Activated gamma-delta T cell treated with Interleukin-2 at 50 U/mL for 16 hours (primary cell): ENCODE measurements at places on chromosomes 4 and X.
A peak's percentile ranks its signal among the peaks of the same experiment; 100 is the strongest.

DNA sequence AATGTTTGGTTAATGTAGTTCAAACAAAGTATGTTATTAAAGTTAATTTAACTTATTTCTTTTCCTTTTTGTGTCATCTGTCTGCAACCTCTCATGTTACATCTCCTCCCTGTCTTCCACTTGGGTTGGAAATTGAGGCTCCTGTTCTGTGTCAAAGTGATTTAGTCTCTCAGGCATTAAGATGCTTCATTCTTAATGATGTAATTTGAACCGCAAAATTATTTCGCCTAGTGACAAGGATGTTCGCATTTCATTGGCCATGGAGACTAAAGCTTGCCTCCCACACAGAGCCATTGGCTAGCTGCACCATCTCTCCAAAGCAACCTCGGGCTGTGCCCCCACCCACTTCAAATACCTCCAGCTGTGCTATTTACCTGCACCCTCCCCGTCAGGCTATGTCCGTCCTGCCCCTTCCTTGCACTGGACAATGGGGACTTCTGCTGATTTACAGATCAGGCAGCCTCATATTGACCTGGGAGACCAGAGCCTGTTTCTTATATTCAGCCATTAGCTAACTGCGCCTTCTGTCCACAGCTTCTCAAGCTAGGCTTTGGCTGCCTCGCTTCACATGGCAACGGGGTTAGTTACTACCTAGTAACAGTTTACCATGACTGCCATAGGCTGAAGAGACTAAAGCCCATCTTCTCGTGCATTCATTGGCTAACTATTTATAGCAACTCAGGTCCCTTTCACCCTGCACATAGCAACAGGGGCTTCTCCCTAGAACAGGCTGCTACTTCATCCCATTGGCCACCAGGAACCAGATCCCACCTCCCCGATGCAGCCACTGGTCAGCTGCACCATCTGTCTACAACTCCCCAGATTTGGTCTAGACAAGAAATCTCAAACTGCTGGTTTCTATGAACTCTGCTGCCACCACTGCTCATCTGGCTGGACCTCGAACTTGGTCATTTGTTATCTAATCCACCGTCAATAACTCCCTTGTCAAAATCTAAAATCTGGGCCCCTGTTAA, 8.6 kb upstream of the ZNF157 start:
- peak; percentile 35 for DNase-seq

DNA sequence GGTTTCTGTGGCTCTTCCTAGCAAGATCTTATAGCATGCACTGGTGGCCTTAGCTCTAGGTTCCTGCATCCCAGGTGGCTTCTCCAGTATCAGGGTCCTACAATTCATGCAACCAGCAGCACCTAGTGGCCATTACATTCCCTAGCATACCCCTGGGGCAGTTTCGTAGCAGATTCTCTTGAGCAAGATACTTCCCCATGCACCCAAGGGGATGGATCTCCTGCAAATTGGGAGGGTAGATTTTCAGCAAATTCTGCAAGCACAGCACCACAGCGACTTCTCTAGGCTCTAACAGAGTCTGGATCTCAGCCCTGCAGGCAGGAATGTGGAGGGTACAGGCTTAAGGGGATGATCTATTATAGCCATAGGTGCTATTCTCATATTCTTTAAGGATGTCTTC, 13.1 kb upstream of the SLC9B1 start:
- no peak for DNase-seq

GRCh38 chr4:129094347-129094746, 1.0 kb upstream of the SCLT1 start:
- DNase-seq: no peak

DNA sequence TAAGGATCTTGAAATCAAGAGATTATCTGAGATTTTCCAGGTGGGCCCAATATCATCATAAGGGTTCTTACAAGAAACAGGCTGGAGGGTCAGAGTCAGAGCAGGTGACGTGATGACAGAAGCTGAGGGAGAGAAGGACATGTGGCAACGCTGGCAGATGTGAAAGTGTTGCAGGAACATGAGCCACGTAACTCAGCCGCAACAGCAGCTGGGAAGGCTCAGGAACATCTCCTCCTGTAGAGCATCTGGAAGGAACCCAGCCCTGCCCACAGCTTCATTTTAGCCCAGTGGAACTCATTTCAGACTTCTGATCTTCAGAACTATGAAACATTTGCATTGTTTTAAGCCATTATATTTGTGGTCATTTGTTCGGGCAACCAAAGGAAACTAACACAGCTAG, 156.3 kb upstream of the VEGFC start:
- no peak for DNase-seq

- no peak for DNase-seq
Observed at GRCh38 chrX:47563801-47564315, 2.9 kb downstream of the ARAF start.

DNA sequence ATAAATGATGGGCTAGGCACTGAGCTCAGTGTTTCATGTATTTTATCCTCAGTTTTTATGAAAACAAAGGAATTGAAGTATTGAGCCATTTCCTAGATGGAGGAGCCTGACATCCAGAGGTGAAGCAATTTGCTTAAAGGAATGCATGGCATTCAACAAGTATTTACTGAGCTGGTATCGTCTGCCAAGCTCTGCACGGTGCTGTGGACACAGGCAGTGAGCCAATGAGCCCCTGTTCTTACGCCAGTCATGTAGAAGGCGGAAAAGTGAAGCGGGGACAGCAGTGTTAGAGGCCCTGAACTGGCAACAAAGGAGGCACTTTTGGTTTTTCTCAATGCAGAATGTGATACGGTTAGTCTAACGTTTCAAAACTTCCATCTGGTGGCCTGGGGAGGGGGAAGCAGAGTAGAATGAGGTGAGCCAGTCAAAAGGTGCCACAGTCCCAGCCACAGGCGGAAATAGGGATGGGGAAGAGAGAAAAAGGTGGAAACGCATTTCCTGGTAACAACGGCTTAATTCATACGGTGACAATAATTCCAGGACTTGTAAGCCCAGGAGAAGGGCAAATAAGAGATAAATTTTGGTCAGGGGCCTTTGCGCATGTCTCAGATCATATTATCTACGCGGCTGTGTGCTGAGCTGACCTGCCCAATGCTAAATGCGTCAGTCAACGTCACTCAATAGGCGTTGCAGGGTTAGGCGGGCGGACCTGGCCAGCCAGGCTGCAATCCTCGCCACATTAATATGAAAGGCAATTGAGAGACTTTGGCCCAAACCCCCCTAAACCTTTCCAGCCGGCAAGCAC, 133.9 kb downstream of the AFAP1 start:
- DNase-seq: no peak

DNA sequence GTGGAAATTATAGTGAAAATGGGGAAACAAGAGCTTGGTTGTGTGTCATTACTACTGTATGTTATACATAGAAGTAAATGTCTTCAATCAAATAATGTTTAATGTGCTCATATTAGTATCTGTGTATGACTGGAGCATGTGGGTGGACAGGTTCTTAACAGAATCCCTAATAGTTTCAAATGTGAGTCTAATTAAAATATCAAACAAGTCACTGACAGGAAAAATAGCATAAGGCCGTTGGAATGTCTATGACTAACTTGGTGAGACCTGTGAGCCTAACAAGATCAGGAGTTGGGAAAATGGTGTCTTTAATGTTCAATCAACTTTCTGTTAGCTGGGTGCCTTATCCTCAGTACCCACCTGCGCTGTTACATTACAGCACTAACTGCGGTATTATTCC, 6.2 kb upstream of the CXCL3 start:
- DNase-seq: no peak

- DNase-seq: no peak
Observed at GRCh38 chrX:88940904-88941303, 193.9 kb downstream of the CPXCR1 start.

DNA sequence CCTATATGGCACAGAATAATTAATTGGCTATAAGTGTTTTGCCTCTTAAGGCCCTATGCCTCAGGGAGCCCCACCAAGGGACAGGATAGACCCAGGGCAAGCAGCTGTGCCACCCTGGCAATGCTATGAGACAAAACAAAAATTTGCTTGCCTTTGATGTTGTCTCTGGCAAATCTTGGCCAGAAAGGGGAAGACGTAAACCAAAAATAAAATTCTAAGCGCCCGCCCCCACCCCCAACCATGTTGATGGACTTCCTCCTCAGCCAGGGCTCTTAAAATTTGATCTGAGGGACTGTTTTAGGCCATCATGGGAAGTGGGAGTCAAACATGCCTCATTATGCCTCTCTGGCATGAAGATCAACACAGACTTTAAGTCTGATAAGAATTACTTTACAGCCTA, 130.5 kb upstream of the APOOL start:
- no peak for DNase-seq

DNA sequence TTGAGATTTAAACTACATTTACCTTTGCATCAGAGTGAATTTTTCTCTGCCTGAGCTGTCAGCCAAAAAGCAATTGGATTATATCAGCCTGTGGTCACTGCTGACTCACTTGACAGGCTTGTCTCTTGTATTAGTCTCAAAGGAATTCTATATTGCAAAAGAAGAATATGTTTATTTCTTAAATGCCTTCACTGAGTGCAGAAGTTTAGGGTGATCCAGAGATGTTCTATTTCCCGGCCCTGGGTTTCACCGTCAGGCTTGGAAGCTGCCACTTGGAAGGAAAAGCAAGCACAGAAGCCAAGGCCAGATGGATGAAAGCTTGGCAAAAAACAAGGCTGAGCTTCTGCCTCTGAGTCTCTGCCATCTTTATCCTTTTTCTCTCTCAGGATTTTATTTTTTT, 80.9 kb downstream of the FAM114A1 start:
- DNase-seq: no peak

GRCh38 chr4:112053825-112054350, 91.4 kb upstream of the FAM241A start:
- no peak for DNase-seq

DNA sequence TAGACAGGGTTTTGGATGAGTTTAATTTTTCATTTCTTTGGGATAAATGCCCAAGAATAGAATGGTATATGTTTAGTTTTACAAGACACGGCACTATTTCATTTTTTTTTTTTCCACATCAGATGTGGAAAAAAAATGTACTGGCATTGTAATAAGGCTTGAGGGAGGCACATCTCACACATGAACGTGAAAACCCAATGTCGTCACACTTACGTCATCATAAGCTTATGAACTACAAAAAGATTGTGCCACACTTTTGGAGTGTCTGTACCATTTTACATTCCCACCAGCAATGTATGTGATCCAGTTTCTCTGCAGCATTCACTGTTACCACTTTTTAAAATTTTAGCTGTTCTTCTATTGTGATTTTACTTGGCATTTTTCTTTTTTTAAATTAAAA, 74.2 kb downstream of the TAF1 start:
- DNase-seq: no peak

DNA sequence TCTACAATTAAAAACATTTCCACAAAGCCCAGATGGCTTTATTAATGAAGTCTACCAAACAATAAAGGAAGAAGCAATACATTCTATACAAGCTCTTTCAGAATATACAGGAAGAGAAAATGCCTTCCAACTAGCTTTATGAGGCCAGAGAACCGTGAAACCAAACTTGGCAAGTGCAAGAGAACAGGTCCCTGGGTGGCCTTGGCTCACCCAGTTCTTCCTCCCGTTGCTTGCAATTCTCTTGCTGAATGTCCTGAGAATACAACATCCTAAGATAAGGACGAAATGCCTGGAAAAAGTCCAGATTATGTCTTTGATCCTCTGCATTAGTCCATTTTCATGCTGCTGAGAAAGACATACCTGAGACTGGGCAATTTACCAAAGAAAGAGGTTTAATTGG, 204.9 kb downstream of the MAD2L1 start:
- no peak for DNase-seq

DNA sequence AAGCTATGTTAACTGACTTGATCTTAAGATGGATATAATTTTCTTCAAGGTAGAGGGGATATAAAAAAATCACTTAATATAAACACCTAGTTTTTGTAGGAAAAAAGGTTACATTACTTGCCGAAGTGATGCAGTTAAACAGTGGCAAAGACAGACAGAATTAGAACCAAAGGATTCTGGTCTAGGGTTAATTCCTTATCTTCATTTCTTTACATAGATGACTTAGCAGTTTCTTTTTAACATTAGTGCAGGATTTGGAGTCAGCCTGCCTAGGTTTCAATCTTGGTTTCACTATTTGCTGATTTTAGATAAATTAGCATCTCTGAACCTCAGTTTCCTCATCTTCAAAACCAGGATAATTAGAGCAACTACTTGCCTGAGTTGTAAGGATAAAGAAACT, 14.3 kb downstream of the ZAR1 start:
- DNase-seq: no peak

- DNase-seq: no peak
Observed at GRCh38 chr4:24805566-24805965, 10.2 kb downstream of the SOD3 start.

GRCh38 chrX:133325422-133325821, 89.9 kb downstream of the GPC4 start:
- no peak for DNase-seq

GRCh38 chr4:187541666-187542065, 453.9 kb upstream of the ZFP42 start:
- DNase-seq: no peak

GRCh38 chr4:45831692-45832091, 292.2 kb downstream of the GABRG1 start:
- no peak for DNase-seq

DNA sequence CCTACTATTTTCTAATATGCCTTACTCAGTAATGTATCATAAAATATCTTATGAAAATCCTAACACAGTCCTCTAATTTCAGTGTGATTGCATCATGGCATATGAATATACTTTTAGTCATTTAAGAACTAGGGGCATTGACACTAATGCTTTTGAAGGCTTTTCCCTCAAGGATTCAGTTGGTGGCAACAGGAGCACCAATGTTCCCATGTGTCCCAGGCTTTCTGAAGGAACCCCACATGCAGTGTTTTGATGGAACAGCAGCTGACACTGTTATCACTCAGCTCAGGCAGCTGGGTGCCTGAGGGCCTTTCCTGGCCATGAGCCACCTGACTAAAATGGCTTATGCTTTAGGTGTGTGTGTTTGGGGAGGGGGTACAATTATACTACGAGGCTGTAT, 348.3 kb downstream of the ARHGAP24 start:
- no peak for DNase-seq

GRCh38 chr4:98446499-98447375, 185.6 kb downstream of the RAP1GDS1 start:
- peak; percentile 63 for DNase-seq

DNA sequence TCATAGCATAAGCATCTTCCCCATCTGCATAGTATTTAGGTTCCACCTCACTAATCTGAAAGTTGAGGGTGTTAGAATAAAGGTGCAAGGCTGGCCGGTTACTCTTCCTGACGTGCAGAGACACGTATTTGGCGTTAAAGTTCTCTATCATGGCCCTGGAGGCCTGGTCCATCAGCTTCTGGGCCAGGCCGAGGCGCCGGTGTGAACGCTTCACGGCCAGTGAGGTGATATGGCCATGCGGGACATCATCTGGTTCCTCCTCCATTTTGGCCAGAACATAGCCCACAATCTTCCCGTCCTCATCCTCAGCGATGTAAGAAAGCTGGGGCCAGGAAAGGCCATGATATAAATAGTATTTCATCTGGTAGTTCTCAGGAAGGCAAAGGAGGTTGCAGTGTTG, 425 bp downstream of the NAA11 start:
- DNase-seq: no peak
